Stimulated activated CD4-positive, alpha-beta T cell treated with anti-CD3 and anti-CD28 coated beads, Interleukin-15, amount 100 ng/mL, for 24 hours (primary cell): ENCODE measurements at places on chromosomes 12 and 14.

DNA sequence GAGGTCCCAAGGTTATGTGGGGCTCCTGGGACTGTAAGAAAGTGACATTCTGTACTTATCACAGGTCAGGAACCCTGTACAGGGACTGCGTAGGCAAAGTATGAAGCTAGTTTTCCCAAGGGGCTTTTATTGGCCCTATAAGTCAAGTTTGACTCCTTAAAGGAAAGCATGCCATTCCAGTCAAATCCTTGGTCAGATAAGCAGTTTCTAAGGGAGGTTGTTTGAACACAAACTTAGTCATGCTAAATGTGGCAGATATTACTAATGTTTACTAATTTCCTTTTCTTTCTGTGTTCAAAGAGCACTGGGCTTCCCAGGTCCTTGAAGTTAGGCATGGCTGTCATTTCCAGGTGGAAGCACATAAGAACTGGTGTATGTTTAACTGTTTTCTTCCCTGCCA is 472.4 kb downstream of the ATP23 start:
- DNase-seq = no peak

GRCh38 chr12:45803111-45803510 is 73.6 kb downstream of the ARID2 start:
- DNase-seq = no peak

- DNase-seq = no peak
These were observed 369.1 kb downstream of the PRKD1 start for GRCh38 chr14:29558516-29558915.

GRCh38 chr12:118543651-118544050 is 167.3 kb downstream of the SUDS3 start:
- DNase-seq = no peak

- DNase-seq = no peak
These were observed 4.6 kb upstream of the ARF6 start for GRCh38 chr14:49888293-49888692.

DNA sequence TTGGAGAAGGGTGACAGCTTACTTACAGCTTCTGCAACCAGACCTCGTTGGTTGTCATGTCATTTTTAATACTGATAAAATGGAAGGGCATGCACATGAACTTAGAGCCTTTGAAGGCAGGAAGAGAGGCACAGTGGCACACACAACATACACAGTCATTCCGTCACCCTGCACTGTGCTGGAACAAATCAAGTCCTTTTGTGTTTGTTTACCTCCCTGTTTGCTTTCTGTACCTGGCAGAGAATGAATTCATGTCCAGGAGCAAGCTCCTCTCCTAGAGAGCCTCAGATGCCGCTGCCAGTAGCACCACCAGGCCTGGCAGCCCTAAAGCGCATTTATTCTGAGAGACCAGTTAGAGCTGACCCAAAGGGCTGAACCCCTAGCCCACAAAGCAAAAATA is 460.3 kb downstream of the EGLN3 start:
- DNase-seq = no peak
